ENCODE measurements at places on chromosomes 2 and 18.

- DNase-seq, result no peak
Observed at GRCh38 chr2:26780203-26780760, 5.6 kb upstream of the CENPA start.

- DNase-seq, result no peak
Observed at GRCh38 chr2:83055376-83056010, 1403.6 kb downstream of the SUCLG1 start.

DNA sequence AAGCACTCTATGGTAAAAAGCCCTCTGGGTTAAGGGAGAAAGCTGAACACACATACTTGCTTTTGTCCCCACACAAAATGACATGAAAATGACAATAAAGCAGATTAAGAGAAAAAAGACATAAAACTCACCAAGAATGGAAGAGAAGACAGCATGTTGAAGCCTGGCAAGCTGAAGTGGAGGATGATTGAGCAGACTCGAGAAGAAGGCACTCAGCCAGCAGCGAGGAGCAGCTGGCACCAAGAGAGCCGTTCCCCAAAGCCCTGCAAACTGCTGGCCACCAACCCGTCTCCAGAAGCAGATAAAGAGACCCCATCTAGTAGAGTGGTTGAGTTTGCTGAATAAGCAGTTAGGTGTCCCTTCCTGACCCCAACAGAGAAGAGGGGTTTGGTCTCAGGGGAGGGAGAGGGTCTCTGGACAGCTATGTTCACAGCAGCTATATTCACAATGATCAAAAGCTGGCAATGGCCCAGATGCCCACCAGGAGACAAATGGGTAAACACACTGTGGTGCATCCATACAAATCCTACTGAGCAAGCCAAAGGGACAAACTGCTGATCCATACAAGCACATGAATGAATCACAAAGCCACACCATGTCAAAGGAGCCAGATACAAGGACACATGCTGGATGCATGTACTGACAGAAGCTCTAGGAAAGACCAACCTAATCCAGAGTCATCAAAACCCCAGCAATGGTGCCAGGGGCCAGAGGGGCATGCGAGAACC is 36.9 kb downstream of the FAM168B start:
- no peak for DNase-seq

- no peak for DNase-seq
Observed at GRCh38 chr2:25054720-25055119, 12.8 kb downstream of the EFR3B start.

- DNase-seq, result no peak
Observed at GRCh38 chr2:231296401-231296974, 98.1 kb downstream of the ARMC9 start.

DNA sequence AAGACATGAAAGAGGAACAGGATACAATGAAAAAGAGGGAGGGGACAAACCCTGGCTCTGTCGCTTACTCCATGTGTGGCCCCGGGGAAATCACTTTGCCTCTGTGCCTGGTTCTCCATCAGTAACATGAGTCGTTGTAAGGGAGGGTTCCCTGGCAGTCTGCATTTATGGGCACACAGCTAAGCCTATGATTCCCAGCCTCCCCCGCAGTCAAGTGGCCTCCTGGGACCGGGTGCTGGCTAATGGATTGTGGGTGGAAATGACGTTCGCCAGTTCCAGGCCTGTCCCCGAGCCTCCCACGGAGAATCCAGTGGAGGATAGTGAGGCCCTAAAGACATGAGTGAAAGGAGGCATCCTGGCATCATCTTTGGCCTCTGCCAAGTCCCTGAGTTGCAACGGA is 42.7 kb downstream of the SFXN5 start:
- no peak for DNase-seq

- DNase-seq, result no peak
Observed at GRCh38 chr2:42558827-42559226, 9.6 kb upstream of the MTA3 start.

DNA sequence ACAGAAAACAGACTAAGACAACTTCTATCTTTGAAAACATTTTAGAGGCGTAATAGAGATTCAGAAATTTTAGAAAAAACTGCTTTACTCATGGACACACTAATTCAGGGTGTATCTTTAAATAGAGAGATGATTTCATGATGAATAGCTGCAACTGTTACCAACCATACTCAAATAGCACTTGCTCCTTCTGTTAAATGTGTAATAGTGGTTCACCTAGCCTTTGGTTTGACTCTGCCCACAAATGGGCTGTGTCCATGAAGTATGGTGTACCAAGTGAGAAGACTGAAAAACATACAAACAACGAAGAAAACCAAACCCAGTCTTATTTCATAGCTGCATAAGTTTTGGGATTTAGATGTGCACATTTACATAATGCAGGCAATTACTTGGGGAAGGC is 610.6 kb downstream of the PLCL1 start:
- no peak for DNase-seq

DNA sequence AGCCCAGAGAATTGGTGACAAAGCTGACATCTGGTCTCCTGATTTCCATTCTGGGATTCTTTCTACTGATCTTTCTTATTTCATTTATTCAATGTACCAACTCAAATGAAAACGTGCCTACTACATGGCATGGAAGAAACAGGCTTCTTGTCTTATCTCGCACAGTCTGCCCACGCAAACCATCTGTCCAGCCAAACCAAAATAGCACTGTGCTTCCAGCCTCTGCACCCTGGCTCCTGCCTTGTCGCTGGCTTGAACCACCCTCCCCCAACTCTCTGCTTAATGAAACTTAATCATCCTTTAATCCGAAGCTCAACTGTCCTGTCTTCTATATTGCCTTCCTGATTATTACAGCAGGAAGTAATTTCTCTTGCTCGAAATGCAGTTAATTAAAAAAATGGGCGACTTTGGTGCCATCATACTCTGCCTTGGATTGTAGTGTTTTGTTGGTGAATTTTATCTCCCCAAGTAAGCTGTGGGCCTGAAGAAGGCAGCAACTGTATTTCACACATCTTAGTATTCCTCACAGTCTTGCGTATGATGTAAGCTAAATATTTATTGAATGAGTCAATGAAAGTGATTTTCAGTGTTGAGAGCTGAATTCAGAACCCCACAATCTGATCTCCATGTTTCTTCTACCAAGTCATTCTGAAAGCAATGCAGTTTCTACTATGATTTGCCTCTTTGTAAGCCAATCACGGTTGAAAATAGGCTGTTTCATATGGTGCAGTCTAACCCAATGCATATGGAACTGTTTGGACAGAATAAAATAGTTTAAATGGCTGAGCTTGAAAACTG is 190.8 kb downstream of the TMEM247 start:
- no peak for DNase-seq

DNA sequence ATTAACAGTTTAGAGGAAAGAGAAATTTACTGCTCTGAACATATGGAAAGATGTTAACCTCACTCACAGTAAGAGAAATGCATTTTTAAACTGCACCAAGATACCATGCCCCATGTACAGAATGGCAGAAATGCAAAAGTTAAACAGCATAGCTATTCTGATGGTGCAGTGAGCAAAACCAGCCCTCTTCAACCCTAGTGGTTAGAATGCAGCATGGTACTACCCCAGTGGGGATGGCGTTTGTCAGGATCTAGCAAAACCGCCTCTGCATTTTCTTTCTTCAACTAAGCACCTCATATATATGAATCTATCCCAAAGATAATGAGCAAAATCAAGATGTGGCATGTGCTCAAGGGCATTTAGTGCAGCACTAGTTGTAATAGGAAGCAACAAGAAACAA is 98.0 kb downstream of the MGAT5 start:
- DNase-seq, result no peak

DNA sequence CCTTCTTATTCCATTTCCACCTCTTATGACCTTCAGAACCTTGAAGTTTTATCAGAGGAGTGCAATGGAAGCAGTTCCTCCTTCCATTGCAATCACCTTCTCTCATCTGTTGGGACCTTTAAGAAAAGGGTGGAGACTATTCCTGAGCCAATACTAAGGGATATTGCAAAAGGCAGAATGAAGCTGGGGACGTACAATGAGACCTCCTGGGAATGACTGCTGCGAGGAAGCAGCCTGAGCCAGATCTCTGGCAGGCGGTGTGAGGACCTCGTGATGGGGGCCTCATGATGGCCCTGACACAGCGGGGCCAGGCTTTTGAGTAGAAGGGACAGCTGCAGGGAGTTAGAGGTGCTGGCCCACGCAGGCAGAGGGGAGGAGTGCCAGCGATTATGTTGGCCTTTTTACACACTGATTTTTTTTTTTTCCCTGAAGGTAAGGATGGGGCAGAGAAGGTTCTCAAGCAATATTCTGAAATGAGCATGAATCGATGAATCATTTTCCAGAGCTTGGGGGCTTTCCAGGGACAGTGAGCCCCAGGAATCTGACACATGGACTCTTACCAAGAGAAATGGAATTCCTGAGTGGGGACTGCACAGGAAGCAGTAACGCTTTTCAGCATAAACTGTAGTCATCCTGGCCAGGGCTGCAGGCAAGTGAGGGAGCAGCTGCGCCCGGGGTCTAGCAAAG is 40.0 kb upstream of the LAPTM4A start:
- DNase-seq, result peak; percentile 85

DNA sequence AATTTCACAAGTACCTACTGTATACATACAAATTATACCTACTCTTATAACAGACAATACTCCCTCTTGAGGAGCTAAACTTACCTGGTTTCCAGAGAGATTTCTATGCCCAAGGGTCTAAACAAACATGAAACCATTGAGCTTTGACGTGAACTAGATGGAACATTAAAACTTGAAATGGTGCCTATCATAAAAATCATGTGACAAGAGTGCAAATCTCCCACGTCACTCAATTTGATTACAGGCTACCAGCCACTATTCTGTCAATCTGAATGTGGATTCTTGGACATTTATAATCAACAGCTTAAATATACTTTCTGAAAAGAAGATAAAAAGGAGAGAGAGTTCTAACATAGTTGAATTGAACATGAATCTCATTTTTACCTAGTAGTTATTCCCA is 297.1 kb upstream of the SESTD1 start:
- no peak for DNase-seq

- DNase-seq, result no peak
Observed at GRCh38 chr2:147628971-147629421, 215.8 kb upstream of the ACVR2A start.

- DNase-seq, result no peak
Observed at GRCh38 chr2:209533391-209533790, 109.5 kb downstream of the MAP2 start.

DNA sequence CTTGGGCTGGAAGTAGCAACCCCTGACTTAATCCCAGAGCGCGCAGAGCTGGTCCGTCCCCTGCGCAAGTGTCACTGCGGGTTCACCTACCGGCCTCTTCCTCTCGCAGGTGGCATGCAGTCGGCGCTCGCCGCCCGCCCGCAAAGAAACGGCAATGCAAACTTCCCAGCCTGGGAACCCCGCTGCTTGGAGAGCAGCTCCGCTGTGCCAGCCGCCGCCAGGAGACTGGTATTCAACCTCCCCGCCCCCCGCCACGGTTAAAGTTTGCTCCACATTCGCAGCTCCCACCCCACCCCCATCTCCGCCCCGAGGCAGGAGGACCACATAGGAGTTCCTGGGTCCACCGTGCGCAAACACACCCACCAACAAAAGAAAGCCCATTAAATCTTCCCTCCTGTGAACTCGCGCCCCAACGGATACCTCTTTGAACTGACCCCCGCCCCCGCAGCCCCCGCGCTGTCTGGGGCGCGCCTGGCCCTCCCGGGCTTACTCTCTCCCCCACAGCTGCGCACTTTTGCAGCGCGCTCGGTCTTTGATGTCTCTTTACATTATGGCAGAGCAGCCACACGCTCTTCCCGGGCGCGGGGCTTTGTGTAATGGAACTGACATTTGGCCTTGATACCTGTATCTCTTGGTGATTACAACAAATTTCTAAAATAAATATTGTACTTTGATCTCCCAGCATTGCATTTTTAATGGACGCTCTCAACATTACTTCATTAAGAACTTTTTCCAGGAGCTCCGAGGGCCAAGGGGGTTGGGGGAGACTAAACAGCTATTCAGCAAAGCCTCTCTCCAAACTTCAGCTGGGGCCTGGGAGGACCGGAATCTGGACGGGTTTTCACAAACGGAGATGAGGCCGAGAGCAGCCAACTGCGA is 3.1 kb upstream of the SP5 start:
- no peak for DNase-seq

- no peak for DNase-seq
Observed at GRCh38 chr2:104047516-104047915, 806.4 kb upstream of the POU3F3 start.

GRCh38 chr2:18047213-18047611 is 168.7 kb downstream of the KCNS3 start:
- no peak for DNase-seq

GRCh38 chr2:232330068-232330999 is 48.2 kb upstream of the ALPP start:
- DNase-seq, result no peak

DNA sequence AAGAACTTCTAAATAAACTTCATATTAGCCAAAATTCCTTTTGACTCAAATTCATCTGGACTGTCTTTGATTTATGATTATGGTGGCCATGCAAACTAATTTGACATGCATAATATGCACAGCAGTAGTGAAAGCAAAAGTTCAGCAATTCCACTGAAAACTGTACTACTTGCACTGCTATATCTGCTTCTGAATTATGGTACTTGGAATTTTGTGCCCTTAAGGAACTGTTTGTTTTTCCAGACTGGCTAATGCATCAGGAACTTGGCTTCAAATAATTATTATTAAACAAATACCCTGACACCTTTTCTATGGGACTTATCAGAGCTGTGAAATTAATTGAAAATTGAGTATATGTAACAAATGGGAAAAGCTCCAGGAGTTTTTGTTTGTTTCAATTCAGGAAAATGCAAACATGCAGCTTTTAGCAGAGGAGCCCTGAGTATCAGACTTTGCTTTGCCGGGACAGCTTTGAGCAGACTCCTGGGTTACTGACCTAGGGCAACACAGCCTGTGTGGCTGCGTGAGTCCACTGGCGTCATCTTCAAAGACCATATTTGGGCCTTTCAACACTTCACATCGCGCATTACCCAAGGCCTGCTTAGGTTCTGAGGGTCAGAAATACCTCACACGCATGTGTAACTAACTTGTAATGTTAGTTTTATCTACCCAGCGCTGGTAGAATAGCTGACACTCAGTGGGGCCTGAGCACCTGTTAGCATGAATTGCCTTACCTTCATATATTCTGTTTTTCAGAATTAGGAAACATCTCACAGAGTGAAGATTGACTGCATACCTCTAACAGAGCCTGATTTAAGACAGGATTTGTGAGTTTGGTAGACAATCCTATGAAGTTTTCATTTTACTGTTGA is 35.4 kb downstream of the CFAP221 start:
- no peak for DNase-seq

DNA sequence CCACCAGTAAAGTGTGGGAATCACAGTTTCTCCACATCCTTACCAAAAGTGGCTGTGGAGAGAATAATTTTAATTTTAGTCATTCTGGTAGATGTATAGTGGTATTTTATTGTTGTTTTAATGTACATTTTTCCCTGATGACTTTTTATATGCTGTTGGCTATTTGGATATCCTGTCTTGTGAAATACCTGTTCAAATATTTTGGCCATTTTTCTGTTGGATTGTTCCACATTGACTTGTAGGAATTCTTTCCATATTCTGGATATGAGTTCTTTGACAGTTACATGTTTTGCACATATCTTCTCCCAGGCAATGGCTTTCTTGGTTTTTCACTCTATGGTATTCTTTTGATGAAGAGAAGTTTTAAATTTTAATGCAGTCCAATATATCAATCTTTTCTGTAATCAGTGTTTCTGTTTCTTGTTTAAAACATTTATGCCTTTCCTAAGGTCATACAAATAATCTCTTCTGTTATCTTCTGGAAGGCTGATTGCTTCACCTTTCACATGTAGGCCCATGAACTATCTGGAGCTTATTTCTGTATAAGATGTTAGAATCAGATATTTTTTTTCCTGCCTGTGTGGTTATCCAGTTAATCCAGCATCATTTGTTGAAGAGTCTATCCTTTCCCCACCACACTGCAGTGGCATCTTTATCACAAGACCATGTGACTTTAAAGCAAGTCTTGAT is 19.0 kb downstream of the AFTPH start:
- DNase-seq, result no peak
